Activated CD8-positive, alpha-beta memory T cell treated with anti-CD3 and anti-CD28 coated beads for 48 hours (primary cell): ENCODE measurements at places on chromosomes 1 and 21.

- no peak for DNase-seq
Observed at GRCh38 chr1:111504097-111504496, 664 bp upstream of the ADORA3 start.

GRCh38 chr21:15568516-15568915 lies 161.3 kb upstream of the USP25 start:
- no peak for DNase-seq

- DNase-seq: no peak
Observed at GRCh38 chr1:32992489-32993323, 28.1 kb upstream of the RNF19B start.

GRCh38 chr1:224457782-224458144 lies 23.2 kb upstream of the WDR26 start:
- no peak for DNase-seq

- no peak for DNase-seq
Observed at GRCh38 chr21:35940074-35940927, 120.0 kb downstream of the SETD4 start.

- no peak for DNase-seq
Observed at GRCh38 chr1:55425310-55425930, 210.3 kb upstream of the USP24 start.

DNA sequence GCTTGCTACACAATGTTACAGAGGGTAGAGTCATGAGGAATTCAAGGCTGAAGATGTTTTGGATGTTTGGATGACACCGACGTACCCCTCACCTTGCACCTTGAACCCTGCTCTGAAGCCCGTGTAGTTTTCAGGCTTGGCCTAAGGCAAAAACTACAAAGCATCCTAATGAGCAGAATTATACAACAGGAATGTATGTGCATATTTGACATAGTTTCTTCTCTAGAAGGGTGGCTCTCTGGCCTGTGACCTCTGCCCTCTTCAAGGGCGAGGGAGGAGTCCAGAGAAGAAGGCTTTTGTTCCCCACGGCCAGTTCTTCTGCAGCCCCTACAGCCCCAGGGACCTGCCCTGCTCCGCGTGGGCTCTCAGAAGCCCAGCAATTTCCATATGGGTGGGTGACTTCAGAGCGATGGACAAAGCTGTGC lies 43.3 kb downstream of the L1TD1 start:
- no peak for DNase-seq

GRCh38 chr1:235127203-235127602 lies 1.4 kb downstream of the TOMM20 start:
- no peak for DNase-seq
